ENCODE measurements at places on chromosomes 3 and 15. TPM values are rescaled to one million over a fixed set of nuclear protein-coding genes. Genes with fewer than 3 reads are reported as not detected.

DNA sequence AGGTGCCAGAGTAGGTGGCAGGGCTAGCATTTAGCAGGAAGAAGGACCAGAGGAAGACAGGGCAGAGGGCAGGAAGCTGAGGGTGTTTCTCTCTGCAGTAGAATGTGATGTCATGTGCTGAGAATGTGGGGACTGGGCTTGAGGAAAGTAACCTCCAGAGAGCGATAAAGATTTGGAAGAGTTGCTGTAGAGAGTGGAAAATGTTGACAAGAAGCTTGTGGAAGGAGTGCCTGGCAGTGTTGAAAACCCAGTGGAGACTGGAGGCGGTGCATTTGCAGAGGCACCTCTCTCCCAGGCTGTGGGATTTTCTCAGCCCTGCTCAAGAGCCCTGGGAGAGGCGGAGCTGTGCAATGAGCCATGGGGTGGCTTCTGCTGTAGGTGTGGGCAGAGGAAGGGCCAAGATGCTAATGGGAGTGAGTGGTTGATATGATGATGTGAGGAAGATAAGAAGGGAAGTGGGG lies 54.8 kb downstream of the MESD start:
- no peak for DNase-seq

DNA sequence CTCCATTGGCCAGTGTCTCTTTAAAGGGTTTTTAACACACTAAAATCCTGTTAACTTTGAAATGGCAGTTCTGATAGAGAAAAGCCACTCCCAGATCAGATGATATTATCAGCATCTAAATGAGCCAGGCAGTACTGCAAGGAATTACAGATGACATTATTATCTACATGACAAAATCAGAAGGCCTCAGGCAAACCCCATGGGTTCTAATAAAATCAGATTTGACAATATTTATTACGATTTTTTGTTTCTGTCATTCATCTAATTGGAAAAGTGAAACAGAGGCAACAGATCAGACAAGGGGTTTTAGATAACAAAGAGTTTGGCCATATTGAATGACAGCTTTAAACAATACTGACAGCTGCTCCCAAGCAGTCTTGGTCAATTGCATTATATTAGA lies 112.7 kb downstream of the FEZF2 start:
- DNase-seq: no peak

Gene CPLX3
- not detected for total RNA-seq

Gene PP2D1
- not detected for total RNA-seq

- DNase-seq: no peak
Observed at GRCh38 chr3:64685331-64685799, 2.4 kb downstream of the ADAMTS9 start.

Gene CCDC191
- 5.2 TPM for total RNA-seq

DNA sequence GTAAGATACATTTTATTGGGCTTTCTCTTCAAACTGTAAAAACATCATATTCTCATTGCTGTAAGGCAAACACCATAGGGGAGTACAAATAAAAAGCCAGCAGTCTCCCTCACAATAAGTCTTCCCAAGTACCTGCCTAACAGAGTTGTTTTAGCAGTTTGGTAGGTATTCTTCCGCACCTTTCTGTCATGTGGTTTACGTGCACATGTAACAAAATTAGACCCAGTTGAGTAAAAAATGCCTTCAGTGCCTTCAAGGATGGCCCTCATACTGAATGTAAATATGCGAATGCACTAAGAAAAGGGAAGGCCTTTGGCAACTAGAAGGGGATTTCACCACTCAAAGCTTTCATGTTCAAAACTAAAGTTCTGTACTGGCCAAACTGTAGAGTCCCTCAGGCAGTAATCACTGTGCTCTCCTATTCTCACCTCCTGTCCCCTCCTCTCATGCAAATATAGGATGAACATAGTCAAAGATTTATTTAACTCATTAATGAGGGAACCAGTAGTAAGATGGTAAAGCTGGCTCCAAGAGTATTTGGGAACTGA lies 26.4 kb downstream of the USP3 start:
- DNase-seq: no peak

Gene THSD4
- 38.2 TPM for total RNA-seq

DNA sequence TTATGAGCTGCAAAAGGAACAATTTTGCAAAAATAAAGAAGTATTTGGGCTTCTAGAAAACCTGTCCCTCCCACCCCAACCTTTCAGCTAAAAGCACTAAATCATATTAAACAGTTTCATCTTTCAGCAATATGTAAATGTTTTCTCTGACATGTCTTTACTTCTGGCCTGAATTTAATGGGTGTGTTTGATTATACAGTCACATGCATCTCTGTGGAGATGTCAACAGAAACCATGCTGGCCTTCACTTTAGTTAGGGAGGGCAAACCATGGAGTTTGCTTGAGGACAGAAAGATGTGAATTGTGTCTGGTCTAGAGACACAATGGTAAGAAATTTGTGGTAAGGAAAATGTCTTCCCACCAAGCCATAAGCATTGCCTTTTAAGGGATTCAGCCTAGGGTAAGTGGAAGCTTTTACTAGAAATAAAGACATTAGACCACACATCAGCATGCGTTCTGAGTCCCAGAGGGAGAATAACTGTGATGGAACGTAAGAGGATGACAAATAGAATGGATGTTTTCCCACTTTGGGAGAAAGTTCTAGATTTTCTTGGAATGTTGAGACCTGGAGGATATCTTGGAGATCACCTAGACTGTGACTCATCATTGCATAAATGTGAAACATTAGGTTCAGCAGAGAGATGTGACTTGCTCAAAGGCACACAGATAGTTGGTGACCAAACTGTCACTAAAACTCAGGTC lies 68.9 kb downstream of the ST8SIA2 start:
- DNase-seq: no peak
